ENCODE measurements at places on chromosomes 16 and 17.

- DNase-seq, result no peak
These were observed at the start of gene TRPV2 for GRCh38 chr17:16415031-16415924. Gene TRPV2 (plus strand): TSS chr17:16415571. CDS start chr17:16417669, 2,098 bp downstream.

DNA sequence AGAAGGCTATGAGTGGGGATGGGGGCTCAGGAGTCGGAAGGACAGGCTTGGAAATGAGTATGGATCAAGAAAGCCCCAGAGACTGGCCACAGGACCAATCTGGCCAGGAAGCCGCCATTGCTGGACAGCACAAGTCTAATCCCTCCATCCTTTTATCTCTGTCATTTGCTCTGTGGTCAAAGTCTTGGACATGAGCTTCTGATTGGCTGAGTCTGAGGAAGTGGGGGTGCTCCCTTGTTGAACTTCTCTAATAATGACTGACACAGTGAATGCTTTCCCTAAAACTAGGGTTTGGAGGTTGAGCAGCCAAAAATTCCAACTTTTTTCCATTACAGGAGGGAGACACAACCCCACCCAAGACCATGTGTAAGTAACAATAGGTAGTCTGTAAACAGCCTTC is 97.4 kb downstream of the MARF1 start:
- DNase-seq, result no peak

DNA sequence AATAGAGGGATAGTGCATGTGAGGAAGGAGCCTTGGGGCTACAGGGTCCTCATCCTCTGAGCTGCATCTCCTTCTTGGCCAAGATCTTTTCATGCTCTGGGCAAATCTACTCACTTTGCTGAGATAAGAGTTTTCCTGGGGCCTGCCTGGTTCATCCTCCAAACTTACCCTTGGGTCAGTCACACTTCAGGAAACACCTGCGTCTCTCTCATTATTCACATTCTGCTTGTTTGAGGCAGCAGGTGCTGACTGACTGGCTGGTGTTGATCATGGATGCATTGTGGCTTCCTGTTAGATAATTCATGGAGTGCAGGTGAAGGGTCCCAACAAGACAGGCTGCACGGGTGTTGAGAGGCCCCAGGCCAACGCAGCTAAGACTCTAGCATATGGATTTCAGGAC is 162.6 kb downstream of the SALL1 start:
- no peak for DNase-seq

DNA sequence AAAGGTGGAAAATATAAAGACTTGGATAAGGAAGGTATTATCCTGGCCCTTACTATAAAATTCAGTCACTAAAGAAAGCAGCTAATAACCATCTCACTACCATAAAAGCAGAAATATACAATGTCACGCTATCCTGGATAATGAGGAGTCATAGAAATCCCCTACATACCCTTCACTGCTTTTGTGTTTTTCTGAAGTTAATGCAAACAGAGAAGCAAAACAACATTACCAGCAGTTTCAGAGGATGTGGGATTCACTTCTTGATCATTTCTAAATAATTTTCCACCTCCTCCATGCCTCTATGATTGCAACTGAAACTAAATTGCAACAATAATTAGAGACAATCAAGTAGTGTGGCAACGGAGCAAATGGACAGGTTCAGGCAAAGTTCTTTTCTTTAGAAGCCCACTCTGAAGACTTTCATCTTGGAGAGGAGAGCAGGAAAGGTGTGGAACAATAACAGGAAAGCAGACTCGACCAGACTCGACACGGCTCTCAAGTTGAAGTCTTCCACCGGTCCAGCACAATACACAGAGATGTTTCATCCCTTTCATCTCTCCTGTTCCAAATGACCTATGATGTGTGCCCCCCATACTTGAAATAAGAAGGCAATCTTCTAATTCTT is 10.2 kb downstream of the CYTH1 start:
- DNase-seq, result no peak

DNA sequence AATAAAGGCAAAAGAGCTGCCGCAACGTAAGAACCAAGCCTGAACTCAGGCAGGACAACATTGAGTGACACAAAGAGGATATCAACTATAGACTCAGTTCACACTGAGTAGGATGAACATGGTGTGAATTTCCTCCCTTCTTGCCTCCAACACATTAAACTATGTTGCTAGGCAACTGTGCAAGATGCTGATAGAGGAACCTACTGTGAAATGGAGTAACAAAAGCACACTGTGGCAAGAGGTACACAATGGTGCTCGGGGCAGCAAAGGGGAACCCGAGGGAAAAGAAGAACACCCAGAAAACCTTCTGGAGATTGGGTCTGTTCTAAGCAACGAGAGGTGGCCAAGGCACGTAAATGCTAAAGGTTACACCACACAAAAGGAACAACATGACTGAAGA is 34.1 kb downstream of the GRB2 start:
- DNase-seq, result no peak

DNA sequence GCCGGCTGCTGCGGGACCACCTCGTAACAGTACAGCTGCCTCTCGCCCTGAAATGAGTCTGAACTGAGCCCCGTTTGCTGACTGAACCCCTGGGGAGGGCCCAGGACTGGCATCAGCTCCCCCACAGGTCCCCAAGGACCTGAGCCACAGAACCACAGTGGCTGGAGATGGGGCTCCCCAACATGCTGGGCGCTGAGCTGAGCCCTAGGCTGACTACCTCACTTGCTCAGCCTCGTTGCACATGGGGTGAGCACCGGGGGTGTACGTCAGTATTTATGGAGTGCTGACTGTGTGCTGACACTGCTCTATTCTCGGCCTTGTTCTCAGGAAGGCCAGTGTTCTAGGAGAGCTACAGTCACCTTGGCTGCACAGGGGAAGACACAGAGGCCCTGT is 6.6 kb upstream of the VASN start:
- DNase-seq, result no peak

- no peak for DNase-seq
These were observed 1.8 kb downstream of the ST3GAL2 start for GRCh38 chr16:70437017-70437581.

- DNase-seq, result peak; percentile 49
These were observed 8.6 kb upstream of the BAHCC1 start for GRCh38 chr17:81386646-81387099.

- no peak for DNase-seq
These were observed 172.4 kb downstream of the ABCA8 start for GRCh38 chr17:68782789-68783188.

GRCh38 chr16:74877706-74878105 is 103.1 kb upstream of the FA2H start:
- no peak for DNase-seq

DNA sequence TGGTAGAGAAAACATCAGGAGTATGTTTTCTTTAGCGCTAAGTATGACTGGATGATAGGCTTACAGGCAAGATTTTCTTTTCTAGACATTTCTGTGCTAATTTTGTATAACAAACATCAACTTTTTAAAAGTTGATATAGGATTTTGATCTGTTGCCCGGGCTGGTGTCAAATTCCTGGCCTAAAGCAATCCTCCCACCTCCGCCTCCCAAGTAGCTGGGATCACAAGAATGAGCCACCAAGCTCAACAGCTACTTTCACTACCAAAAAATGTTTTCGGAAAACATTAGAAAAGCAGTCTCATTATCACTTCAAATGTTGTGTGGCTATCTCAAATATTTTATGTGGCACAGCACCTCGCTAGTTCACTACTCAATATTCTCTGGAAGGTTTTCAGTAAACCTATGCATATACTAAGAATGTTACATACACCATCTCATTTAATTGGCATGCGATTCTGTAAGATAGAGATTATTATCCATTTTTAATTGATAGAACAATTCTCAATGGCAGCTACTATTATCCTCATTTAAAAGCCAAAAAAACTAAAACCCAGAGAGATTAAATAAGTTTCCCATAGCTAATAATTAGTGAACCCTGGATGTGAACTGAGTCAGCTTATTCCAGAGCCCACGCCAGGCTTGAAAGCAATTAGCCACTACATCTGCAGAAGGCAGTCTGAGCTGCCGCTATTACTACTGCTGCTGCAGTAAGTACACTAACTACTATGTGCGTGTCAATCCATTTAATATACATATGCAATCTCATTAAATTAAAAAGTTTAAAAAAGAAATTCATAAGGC is 41.7 kb downstream of the CREBBP start:
- no peak for DNase-seq

GRCh38 chr16:84085773-84086172 is 31.0 kb downstream of the MBTPS1 start:
- DNase-seq, result no peak

DNA sequence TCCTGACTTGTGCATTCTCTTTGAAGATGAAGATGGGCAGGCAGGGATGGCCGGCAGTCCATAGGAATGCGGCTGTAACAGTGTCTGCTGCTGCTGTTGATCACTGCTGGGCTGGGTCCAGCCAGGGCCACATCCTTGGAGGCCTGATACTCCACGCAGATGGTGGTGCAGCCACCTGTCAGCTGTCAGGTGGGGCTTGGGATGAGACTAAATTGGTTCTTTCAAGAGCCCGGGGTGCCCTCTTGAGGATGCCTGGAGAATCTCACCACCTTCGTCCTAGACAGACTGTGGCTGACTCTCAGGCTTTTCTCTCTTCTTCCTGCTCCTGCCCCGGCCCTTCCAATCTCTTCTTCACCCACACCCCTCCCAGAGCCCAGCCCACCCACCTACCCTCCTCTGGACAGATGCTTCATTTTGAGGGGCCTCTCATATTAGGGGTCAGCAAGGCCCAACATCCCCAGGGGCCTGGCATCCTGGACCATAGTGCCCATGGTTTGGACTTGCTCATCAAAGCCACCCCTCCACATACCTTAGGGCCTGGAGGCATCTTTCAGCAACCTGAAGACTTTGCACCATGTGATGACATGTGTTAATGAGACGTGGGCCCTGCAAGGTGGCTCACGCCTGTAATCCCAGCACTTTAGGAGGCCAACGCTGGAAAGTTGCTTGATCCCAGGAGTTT is 19.1 kb downstream of the OSBPL7 start:
- no peak for DNase-seq

DNA sequence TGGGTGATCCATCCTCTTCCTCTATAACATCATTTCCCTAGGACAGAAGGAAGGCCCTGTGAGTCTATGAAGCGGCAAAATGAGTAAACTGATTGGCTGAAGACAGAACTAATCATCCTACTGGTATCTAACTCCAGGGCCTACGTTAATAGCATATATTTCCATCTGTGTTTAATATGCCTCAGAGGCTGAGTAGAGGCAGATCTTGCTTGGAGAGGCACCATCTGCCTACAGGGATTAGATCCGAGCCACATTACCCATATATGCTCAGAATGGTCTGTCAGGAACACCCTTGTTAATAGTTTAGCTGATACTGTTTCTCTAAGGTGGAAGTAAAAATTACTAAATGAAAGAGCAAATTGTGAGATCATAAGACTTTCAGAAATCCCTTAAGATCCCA is 13.2 kb upstream of the FOXJ1 start:
- no peak for DNase-seq

DNA sequence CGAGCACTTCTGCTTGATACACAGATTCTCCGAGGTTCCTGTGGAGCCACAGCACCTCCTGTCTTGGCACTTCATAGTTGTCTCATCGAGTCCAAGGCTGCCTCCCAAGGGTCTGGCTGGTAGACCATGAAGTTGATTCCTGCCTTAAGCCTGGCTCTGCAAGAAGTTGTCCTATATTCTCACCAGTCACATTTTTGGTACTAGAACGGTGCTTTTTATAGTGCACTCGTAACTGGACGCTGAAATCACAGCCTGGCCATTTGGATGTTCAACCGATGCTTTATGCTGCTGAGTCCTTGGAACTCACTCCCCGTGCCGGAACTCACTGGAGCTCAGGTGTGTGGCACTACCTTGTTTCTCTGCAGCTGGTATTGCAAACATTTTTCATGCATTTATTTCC is 35.6 kb downstream of the RMI2 start:
- DNase-seq, result no peak

DNA sequence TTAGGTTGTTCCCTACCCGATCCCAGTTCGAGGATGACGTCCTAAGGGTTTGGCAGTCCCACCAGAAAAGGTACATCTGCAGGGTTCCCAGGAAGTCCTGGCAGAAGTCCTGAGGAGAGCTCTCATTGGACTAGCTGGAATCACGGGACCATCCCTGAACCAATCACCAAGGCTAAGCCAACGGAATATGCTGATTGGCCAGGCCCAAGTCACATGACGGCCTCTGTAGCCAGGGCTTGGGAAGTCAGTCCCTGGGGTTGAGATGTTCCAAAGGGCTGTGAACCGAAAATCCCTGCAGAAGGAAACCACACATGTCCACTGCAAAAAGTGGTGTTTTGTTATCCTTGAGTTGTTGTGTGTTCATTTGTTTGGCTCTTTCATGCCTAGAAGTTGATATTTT is 68.2 kb upstream of the ZNF423 start:
- no peak for DNase-seq

DNA sequence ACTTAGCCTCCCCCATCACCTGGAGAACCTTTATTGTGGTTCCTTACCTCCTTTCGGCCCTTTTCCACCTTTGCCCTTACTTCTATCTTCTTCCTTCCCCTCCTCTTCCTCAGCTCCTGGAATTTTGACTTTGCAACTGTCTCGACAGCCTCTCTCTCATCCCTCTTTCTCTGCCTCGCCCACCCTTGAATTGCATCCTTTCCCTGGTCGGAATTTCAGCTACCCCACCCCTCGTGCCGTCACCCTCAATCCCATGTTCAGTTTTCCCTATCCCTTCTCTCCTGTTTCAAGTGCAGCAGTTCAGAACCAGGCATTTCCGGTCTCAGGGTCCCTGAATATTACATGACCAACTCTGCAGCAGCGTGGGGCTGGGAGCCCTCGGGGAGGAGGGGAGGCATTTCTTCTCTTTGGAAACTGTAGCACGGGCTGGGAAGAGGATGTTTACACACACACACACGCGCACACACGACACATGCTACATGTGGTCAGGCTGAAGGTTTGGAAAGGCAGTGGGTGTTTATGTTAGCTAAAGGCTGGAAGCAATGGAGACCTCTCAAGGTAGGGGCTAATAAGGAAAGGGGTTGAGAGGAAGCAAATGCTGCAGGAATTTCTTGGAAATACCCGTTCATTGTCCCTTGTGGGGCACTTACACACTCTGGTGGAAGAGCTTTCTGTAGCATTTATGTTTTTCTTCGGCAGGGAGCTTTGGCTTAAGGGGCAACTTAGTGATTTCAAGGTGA is 971 bp downstream of the MINK1 start:
- DNase-seq, result no peak

GRCh38 chr17:19716108-19717030 is at the start of gene SLC47A2:
Gene SLC47A2 (minus strand): TSS chr17:19716584. CDS start chr17:19716555, 29 bp downstream.
- DNase-seq, result no peak

DNA sequence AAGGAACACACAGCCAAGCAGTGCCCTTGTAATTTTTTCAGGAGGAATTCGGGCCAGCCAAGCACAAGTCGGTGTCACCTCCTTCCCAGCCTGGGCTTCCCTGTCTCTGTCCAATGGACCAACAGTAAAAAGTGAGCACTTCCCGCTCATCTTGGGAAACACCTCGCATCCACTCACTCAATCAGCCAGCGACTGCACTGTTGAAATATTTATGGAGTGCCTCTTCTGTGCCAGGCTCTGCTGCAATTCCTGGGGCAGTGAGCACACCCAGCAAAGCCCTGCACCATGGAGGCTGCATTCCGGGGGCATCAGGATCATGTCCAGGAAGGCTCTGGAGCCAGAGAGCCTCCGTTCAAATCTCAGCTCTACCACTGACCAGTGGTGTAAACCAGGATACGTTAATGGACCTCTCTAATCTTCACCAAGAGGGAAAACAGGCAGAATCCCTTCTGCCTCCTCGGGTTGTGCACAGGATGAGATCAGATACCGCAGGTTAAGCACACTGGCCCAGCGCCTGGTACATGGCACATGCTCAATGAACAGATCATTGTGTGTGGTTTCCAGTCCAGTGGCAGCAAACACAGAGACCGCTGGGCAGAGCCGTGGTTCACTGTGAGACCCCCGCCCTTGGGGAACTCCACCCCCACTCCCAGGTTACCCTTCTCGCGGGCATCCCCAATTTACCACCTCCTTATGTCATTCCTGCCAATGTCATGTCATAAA is 194.3 kb downstream of the ZNF423 start:
- no peak for DNase-seq

GRCh38 chr17:80095038-80095843 is 6.1 kb upstream of the GAA start:
- no peak for DNase-seq

All from progenitor cell of endocrine pancreas (in vitro differentiated cells).